ENCODE measurements at places on chromosomes 2 and 18.

GRCh38 chr2:84636080-84636971, 120.0 kb downstream of the DNAH6 start:
- no peak for DNase-seq

DNA sequence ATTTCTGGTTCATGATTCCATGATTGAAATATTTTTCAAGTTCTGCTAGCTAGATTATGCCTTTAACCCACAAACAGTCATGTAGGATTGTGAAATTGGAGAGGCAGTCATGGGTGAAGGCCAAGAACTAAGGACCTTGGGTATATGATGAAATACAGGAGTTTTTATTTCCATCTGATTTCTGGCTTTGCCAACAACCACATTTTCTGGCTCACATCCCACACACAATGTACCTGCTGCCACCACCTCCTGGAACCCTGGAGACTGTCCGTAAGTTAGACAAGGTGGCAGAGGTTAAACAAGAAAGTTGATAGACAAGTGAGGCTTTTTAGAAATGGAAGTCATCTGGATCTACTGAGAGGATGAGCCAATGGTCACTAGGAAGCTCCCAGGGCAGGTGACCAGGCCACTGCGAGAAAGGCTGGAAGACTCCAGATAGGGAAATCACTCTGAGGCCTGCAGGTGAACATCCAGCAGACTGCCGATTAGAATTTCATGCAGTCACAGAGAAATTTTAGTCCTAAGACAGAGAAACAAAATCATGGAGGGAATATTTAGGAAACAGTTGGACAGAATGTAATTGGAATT, 402.0 kb downstream of the ALK start:
- peak; percentile 59 for DNase-seq

- no peak for DNase-seq
These were observed 54.7 kb downstream of the EML4 start for GRCh38 chr2:42223855-42224268.

- DNase-seq: no peak
These were observed 17.9 kb downstream of the MOGAT1 start for GRCh38 chr2:222689322-222689721.

DNA sequence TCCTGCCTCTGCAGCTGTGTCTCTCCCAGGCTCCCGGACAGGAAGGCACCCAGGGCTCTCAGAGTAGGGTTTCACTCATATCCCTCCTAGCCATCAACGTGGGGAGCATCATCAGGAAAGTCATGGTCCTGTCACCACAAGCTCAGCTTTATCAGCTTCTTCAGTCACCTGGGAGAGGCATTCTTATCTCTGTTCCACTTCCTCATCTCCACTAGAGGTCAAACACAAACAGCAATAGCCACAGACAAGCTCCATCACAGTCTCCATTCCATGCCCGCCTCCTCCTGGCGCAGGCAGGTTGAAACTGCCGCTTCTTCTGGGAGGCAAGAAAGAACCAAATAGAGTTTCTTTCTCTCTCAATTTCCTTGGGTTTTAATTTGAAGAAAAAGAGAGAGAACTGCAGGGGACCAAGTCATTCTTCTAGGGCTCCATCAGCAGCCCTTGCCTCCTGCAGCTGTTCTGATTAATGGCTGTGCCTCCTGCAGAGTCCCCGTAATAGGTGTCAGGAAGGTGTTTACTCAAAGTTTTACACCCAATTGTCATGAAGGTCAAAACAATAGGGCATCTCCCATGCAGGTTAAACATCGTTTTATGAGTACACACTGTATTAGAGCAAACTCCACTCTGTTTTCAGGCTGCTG, 377.9 kb downstream of the TMEM182 start:
- DNase-seq: no peak

GRCh38 chr18:49096021-49096420, 145.3 kb upstream of the SMAD7 start:
- DNase-seq: no peak

DNA sequence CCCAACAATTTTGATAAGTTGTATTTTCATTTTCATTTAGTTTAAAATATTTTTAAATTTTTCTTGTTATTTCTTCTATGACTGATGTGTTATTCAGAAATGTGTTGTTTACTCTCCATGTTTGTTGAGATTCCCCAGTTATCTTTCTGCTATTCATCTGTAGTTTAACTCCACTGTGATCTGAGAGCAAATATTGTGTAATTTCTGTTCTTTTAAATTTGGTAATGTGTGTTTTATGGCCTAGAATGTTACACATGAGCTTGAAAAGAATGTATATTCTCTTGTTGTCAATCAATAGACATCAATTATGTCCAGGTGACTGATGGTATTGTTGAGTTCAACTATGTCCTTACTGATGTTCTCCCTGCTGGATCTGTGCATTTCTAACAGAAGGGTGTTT, 188.2 kb downstream of the CYP26B1 start:
- DNase-seq: no peak

GRCh38 chr2:221708902-221709301, 136.8 kb upstream of the EPHA4 start:
- no peak for DNase-seq

DNA sequence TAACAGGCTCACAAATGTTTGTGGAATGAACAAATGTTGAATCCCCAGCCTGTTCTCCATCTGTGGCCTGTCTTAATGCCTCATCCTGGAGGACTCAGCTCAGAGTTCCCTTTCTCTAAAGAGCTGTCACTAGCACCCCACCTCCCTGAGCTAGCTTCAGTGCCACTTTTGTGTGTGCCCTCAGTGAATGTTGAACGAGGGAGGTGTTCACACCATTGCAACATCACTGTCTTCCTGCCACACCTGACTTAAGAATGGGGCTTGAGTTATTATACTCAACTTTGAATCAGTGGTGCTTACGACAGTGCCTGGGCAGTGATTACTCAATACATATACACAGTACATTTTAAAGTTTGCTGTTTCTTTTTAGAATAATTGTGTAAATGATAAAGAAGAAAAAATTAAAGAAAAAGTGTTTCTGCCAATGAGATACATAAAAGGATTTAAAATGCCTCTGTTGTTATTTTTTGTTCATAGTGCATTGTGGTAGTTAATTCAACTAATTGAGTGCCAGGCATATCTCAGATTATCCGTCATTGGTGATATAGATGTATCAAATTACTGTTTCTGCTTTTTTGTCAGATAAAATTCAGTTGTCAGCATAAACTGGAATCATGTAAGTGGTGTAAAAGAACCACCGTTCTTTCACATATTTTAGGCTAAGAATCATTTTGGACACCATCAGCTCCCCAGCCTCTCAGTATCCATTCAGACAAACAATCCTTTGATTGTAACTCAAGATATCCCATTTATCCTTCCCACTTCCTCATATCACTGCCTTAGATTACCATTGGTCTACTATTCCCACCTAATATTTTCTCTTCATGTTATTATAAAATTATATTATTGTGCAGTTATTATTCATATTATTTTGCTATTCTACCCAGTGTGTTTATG, 304.7 kb downstream of the PTPRM start:
- no peak for DNase-seq

DNA sequence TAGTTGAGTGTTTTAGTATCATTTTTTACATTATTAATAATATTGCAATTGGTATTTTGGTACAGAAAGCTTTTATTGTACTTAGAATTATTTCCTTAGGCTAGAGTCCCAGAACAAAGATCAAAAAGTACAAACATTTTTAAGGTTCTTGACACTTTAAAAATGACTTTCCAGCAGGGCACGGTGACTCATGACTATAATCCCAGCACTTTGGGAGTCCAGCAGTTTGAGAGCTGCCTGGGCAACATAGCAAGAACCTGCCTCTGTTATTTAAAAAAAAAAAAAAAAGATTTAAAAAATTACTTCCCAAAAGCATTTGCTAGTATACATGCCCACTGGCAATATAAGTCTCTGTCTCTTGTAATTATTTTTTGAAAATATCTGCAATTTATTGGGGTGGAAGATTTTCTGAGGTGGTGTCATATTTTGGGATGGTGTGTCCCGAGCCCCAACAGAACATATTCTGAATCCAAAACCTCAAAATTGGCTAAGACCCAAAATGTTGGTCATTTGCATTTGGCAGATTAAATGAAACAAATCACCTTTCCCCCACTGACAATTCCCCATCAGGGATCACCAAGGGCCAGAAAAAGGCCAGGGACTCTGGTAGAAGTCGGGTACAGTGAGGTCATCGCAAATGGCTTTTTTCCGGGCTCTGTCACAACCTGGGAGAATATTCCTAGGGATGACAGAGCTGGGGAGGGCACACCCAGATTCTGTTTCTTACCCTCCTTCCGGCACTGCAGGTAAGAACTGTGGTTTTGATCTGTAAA, 42.1 kb downstream of the NIFK start:
- no peak for DNase-seq

DNA sequence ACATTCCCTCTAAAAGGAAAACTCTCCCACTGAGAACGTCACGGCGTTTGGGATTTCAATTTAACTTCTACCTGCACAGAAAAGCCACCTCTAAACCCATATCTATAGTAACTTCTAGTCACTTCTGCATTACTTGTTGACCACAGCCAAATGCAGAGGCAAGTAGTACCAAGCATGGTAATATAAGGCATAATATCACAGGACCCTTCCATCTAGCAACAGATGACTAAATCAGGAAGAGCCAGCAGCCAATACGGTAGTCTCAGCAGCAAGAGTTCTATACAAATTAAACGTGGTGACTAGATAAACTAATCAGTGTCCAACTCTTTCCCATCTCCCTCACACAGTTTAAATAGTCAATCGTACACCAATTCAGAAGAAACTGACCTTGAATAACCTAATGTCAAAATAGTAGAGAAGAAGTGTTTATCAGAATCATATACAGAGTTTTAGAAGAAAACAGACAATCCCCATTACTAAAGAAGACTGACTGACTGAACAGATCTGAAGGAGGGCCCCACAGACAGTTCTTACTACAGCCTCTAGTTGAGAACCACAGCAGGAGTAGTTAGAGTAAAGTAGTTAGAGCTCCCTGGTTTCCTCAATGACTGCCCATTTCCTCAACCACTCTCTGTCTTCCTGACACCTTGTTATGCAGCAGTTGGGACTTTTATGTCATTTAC, 30.0 kb downstream of the MEMO1 start:
- no peak for DNase-seq

- DNase-seq: no peak
These were observed 74.3 kb upstream of the CCDC150 start for GRCh38 chr2:196565106-196565765.

DNA sequence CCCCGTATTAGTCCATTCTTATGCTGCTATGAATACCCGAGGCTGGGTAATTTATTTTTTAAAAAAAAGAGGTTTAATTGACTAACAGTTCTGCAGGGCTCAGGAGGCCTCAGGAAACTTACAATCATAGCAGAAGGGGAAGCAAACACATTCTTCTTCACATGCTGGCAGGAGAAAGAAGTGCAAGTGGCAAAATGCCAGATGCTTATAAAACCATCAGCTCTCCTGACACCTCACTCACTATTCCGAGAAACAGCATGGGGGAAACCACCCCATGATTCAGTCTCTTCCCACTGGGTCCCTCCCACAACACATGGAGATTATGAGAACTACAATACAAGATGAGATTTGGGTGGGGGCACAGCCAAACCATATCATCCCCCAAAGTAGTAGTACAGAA, 2148.5 kb upstream of the PIK3C3 start:
- no peak for DNase-seq

DNA sequence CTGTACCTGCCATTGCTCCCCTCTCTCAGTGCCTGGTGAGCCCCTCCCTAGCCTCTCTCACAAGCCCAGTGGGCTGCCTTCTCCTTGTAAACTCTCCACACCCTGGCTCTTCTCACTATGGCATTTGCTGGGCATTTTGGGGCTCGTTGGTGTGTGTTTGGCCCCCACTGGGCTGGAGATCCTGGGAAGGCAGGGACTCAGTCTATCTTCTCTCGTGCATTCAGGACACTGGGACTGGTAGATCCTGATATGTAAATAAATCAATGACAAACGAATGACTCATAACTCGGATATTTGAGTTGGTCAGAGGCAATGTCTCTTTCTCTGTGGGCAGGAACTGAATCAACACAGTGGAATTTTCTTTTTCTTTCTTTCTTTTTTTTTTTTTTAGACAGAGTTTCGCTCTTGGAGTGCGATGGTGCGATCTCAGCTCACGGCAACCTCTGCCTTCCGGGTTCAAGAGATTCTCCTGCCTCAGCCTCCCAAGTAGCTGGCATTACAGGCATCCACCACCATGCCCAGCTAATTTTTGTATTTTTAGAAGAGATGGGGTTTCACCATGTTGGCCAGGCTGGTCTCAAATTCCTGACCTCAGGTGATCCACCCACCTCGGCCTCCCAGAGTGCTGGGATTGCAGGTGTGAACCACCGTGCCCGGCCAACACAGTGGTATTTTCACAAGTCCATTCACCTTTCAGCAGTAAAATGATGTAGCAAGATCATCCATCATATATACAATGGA, 144.6 kb upstream of the SPRED2 start:
- DNase-seq: peak; percentile 81

- DNase-seq: peak; percentile 65
These were observed 184.0 kb downstream of the KCNE4 start for GRCh38 chr2:223235986-223236385.

DNA sequence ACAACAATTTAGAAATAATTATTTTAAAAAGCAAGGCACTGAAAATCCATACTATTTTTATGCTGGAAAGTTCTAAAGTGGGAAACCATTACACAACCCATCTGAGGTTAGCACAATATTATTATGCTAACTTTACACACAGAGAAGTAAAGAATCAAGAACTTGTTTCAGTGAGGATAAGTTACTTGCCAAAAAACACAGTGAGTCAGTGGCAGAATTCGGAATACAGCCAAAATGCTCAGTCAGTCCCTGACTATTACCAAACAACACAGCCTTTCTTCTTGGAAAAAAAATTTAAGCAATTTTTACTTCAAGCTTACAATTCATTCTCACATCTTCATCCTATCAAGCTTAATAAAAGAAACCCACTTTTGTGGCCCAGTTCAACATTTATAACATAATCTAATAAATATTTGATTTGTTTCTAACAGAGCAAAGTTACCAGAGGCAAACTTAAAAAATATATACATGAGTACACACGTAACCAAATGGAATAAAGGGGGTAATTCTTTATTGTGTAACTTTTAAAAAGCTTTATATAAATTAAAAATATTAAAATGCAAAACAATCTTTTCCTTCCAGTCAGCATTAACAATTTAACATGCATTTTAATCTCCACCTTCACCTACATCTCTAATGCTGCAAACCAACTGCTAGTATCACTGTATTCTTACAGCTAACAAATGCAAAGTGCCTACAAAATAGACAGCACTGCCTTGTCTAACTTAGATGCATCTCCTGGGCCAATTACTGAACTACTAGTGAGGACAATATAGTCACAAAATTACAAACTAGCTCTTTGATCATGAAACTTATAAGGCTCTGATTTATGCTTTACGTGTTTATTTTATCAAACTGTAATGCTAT, 55.2 kb downstream of the CCDC88A start:
- DNase-seq: peak; percentile 92

DNA sequence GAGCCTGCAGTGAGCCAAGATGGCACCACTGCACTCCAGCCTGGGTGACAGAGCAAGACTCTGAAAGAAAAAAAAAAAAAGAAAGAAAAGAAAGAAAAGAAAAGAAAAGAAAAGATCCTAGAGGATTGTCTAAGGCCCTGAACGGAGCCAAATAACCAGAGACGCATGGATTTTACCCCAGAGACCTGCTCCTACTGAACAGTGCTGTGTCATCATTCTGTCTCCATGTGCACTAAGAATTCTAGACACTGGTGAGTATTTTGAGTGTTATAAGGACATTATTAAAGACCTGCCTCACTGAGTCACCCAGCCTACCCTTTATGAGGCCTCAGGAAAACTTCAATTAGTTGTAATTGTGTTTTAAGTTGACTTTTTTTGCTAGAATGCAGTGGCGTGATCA, 61.9 kb upstream of the RIOK3 start:
- DNase-seq: no peak

All from BJ (cell line).